A549 treated with DMSO at 1 μM for 4 hours (cell line): ENCODE measurements at places on chromosomes 3 and 15. TPM values are rescaled to one million over a fixed set of nuclear protein-coding genes. Genes with fewer than 3 reads are reported as not detected.

CLDN11 gene
- 0.07 to 0.24 TPM (median 0.13 TPM) in 4 of 5 replicates, not detected in the other for total RNA-seq

C3orf22 gene
- total RNA-seq = not detected in 5 replicates

POU1F1 gene
- total RNA-seq = not detected in 5 replicates

LDHAL6B gene
- total RNA-seq = not detected in 5 replicates

SLC28A2 gene
- total RNA-seq = not detected in 5 replicates

FMN1 gene
- total RNA-seq = 0.24 to 0.44 TPM (median 0.33 TPM) in 5 replicates

LPP gene
- 7.2 to 12.1 TPM (median 11.3 TPM) in 5 replicates for total RNA-seq

UQCC5 gene
- total RNA-seq = 52.0 to 85.4 TPM (median 56.0 TPM) in 5 replicates

OR4M2 gene
- total RNA-seq = not detected in 5 replicates

TICRR gene
- 12.9 to 16.4 TPM (median 14.2 TPM) in 5 replicates for total RNA-seq

FYCO1 gene
- total RNA-seq = 4.9 to 6.3 TPM (median 5.8 TPM) in 5 replicates

PCLAF gene
- total RNA-seq = 154 to 240 TPM (median 163 TPM) in 5 replicates

NR1I2 gene
- total RNA-seq = not detected in 5 replicates

C2CD4B gene
- total RNA-seq = 0.07 to 0.09 TPM (median 0.08 TPM) in 3 of 5 replicates, not detected in the others

MORC1 gene
- total RNA-seq = not detected in 5 replicates

TBC1D21 gene
- not detected in 5 replicates for total RNA-seq

ZDHHC23 gene
- 2.2 to 4.3 TPM (median 3.6 TPM) in 5 replicates for total RNA-seq

UPK1B gene
- 9.5 to 14.2 TPM (median 12.1 TPM) in 5 replicates for total RNA-seq

ABI3BP gene
- total RNA-seq = 1.0 to 4.1 TPM (median 1.7 TPM) in 5 replicates

GHSR gene
- not detected in 5 replicates for total RNA-seq

P2RY14 gene
- total RNA-seq = not detected in 5 replicates

ZNF148 gene
- total RNA-seq = 9.0 to 13.7 TPM (median 10.9 TPM) in 5 replicates

CADM2 gene
- total RNA-seq = 0.12 to 0.23 TPM (median 0.17 TPM) in 4 of 5 replicates, not detected in the other

PROS1 gene
- 8.4 to 11.3 TPM (median 9.0 TPM) in 5 replicates for total RNA-seq

TGM4 gene
- 0.05 to 0.09 TPM (median 0.07 TPM) in 3 of 5 replicates, not detected in the others for total RNA-seq

IFT57 gene
- 42.7 to 53.4 TPM (median 43.6 TPM) in 5 replicates for total RNA-seq
